Left cardiac atrium (tissue), 4 donors: ENCODE measurements at places on chromosomes 2 and 18. TPM values are rescaled to one million over a fixed set of nuclear protein-coding genes. Genes with fewer than 3 reads are reported as not detected.

DNA sequence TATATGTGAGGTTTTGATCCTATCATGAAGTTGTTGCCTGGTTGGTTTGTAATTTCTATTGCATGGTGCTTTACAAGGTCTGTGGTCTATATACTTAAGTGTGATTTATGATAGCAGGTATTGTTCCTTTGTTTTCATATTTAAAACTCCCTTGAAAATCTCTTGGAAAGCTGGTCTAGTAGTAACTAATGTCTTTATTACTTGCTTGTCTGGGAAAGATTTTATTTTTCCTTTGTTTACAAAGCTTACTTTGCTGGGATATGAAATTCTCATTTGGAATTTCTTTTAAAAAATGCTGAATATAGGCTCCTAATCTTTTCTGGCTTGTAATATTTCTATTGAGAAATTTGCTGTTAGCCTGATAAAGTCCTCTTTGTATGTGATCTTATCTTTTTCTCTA is 862.9 kb upstream of the NXPH2 start:
- no peak for DNase-seq

- DNase-seq = no peak
Observed at GRCh38 chr2:24930768-24931167, 10.7 kb upstream of the ADCY3 start.

DNA sequence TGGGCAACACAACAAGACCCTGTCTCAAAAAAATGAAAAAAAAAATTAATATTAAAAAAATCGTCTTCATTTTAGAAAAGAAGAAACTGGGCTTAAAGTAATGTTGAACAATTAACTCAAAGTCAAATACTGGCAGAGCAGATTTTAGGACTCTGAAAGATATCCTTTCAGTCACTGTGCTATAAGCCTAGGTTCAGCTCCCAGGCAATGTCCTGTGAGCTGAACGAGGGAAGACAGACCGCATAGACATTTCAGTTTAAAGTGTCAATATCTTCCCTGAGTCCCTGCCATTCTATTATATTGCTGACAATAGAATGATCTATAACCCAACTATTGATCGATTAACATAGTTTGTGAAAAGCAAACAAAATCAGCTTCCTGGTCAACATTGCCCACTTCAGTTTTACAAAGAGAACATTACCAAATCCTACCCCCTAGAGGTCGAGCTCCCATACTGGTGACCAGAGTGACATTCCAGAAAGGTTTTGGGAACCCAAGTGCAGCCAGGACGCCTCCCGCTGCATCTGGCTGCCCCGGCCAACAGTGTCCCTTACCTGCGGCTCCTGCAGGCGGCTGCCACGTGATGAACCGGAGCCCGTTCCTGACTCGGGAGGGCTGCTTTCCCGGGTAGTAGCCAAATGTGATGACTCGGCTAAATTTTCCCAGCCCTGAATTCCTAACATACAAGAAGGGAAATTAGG is 639 bp downstream of the MRO start:
- DNase-seq = peak; percentile 39

DNA sequence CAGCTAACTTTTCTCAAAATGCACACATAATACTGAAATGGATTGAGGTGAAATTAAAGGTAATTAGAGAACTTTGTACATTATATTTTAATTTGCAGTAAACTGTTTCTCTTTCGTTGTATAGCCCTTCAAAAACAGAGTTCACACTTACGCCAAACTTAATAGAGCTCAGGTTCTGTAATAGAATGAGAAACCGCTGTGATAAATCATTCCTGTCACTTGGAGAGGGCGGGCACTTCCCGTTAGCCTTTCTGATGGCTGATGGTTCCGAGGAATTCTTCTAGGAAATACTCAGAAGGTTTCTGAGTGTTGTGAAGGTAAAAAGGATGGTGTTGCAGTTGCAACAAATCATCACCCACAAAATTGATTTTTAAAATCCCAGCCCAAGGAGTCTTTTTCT is 155.8 kb upstream of the ALKAL2 start:
- no peak for DNase-seq

B4GALT6 gene
- 12.0 TPM for total RNA-seq

GRCh38 chr2:68189991-68190784 is 32.5 kb downstream of the PNO1 start:
- no peak for DNase-seq

- no peak for DNase-seq
Observed at GRCh38 chr2:226078666-226079065, 679.2 kb downstream of the NYAP2 start.

UGT1A4 gene
- not detected for total RNA-seq
